Stimulated activated CD8-positive, alpha-beta memory T cell treated with anti-CD3 and anti-CD28 coated beads, Interleukin-12 subunit alpha, Interleukin-12 subunit beta, amount 100 ng/mL, for 1 hour (primary cell): ENCODE measurements at places on chromosomes 6 and 20.

- no peak for DNase-seq
These were observed 590.9 kb upstream of the CITED2 start for GRCh38 chr6:139965393-139965792.

- no peak for DNase-seq
These were observed at the start of gene TPMT for GRCh38 chr6:18154507-18155149. TSS of gene TPMT (minus strand) at chr6:18155077. CDS start at chr6:18149127, 5,950 bp downstream.

- peak; percentile 11 for DNase-seq
These were observed 6.3 kb downstream of the MAPK14 start for GRCh38 chr6:36033935-36034334.

DNA sequence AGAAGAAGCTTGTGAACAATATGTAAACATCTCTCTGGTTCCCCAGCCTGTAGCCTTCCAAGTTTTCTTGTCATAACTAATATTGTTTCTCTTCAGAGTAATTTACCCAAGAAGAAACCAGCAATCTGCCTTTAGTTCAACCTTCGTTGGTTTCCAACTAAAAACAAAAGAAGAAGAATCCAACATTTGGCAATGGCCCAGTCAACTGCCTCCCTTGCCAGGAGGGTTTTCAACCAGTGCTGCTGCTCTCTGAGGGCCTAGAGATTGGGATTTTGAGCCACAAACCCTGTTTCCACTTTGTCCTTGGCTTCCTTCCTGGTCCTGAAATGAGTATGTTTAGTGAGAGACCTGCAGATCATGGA, 395.8 kb upstream of the CNR1 start:
- no peak for DNase-seq

- DNase-seq = no peak
These were observed 27.0 kb upstream of the CCN5 start for GRCh38 chr20:44688053-44688625.

DNA sequence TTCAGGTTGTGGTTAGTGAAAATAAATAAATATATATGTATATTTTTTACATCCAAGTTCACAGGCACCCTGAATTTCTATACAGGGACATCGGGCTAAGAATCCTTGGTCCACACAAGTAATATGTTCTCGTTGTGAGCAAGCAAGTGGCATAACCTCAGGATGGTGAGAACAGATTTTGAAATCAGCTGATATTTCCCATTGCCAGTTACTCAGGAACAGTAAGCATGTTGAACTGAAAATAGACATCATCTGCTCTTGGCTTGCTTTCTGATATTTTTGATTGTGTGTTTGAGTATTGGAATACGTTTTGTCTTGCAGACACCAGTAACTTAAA, 87.7 kb downstream of the TRMT6 start:
- DNase-seq = no peak

DNA sequence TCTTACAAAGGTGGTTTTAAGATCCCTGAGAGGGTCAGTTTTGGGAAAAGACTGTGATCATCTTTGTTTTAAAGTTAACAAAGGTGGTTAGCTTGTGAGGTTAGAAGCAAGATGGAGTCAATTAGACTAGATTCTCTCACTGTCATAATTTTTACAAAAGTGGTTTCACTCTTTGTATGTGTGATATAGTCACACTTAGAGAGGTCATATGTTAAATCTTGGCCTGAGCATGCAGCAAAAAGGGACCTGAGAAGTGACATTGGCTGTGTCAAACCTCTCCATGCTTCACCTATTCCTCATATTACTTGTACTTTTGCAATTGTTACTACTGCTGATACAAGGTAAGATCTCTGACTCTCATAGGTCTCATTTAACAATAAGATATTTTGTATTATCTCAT, 368.0 kb downstream of the TBC1D32 start:
- no peak for DNase-seq

DNA sequence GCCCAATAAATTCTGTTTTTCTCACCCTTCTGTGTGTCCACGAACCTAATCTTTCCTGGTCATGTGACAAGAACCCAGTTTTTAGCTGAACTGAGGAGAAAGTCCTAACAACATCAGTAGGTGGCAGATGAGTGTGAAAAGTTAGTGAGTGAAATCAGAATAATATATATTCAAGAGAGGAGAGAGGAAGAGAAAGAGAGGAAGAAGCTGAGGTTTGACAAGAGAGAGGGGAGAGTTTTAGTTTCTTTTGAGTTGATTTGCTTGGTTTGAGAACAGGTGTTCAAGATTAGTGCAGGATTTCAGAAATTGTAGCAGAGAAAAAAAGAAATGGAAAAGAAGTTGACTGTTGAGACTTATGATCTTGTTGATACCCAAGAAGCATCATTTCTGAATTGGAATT, 930.5 kb upstream of the FLRT3 start:
- no peak for DNase-seq

DNA sequence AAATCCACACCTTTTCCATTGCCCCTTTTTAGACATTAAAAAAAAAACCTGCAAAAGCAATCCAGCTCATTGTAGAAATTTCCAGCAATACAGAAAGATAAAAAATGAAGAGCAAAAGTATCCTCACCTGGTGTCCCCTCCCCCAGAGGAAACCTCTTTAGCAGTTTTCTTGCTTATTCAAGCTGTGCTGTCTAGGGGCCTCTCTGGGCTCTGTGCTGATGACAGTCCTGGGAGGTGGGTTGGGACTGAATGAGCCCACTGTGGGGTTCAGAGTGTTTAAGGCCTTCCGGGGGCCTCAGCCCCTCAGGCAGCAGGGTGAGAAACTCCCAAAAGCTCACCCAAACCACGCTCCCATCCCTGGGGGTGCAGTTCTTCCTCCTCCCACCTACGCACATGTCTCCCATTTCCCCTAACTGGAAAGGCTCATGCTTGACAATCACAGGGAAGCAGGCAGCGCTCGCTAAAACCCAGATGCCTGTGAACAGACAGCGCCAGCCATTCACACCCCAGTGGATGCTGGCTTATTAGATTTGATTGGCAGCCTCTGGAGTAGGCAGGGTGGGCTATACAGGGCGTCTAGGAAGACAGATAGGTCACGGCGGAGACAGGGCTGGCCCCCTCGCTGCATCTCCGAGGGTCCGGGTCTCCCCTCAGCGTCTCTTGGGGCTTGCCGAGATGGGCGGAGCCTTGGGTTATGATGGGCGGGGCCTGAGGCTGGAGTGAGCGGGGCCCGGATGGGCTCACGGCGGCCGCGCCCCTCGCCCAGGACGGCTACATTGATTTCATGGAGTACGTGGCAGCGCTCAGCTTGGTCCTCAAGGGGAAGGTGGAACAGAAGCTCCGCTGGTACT, 4.6 kb downstream of the GUCA1A start:
- no peak for DNase-seq

- no peak for DNase-seq
These were observed 32.5 kb downstream of the SUN5 start for GRCh38 chr20:32971703-32972161.

DNA sequence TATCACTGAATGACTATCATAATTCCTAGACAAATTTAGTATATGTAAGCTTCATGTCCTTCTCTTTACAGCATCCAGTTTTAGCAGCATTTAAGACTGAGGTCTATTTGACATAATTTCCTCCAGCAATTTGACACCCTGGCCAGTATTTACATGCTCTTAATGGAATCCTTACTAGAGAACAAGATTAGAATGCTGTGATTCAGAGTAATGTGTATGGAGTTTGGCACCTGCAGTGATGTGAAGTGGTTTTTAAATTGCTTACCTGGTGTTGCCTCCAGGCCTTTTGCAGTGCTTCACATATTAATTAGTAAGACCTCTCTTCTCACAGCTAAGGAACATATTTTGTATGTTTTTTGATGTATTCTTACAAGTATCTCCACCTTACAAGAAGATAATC, 9.8 kb downstream of the NKX2-4 start:
- no peak for DNase-seq

DNA sequence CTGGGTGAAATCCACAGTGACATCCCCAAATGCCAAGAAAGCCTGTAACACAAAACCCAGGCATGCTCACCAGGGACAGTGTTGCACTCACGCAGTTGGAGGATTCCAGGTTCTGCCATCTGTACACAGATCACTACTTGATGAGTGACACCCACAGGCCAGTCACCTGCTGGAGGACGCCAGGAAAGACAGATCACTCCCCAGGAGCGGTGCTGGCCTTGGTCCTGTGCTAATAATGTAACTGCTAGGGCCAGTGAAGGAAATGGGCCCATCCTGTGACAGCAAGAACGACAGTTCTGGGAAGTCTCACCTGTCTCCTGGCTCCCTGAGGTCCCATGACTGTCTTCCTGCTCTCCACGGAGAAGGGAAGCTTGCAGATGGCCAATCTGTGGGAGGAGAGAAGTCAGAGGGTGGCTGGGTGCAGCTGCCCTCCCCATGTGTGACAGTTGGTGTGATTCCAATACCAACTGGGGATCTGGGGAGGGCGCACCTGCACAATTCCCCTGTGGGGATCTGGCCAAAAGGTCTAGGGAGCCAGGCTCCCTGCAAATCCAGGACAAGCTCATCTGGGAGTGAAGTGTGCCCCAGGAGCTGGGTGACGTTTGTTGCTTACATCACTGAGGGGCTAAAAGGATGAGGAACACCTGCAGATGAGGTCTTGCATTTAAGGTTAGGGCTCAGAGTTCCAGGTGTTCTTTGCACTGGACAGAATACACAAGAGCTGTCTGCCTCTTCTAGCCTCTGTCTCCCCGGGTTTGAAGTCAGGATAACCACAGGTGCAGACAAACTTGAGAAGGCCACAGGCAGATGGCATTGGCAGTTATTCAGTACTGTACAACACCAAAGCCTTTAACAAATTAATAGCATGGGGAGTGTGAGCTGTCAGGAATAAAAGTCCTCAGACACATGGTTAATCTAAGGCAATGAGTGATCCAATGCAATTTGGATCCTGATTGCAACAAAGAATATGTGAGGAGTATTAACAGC, 10.3 kb downstream of the ZNF337 start:
- no peak for DNase-seq

DNA sequence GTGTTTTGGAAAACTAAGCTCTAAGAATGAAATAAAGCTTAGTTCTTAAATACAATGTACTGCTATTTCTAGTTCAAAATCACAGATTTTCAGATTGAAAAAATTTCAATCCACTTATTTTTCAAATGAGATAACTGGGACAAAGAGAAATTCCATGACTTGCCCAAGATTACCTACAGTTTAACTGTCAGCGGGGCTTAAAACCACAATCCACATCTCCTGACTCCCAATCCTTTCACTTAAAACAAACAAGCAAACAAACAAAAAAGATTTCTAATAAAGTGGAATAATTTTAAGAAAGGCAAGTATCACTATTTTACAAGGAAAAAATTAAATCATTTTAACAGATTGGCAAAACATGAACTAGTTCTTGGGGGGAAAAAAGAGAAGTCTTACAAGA, 4.2 kb downstream of the PHIP start:
- DNase-seq = no peak

DNA sequence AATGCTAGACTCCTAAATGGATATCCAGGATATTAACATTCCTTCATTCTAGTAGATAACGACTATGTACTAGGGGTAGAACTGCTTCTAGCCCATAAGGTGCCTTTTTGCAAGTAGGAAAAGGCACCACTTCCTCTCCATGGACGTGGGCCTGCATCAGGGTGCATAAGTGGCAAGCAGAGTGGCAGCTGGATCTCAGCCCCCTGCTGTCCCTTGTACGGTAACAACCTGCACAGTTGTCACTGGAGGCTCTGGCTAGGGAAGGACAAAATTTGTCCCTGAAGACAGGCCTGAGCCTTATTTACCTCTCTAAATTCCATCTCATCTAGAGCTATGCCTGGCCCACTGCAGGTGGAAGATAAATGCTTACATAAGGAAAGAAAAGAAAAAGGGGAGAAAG, 42.5 kb upstream of the SAYSD1 start:
- no peak for DNase-seq

DNA sequence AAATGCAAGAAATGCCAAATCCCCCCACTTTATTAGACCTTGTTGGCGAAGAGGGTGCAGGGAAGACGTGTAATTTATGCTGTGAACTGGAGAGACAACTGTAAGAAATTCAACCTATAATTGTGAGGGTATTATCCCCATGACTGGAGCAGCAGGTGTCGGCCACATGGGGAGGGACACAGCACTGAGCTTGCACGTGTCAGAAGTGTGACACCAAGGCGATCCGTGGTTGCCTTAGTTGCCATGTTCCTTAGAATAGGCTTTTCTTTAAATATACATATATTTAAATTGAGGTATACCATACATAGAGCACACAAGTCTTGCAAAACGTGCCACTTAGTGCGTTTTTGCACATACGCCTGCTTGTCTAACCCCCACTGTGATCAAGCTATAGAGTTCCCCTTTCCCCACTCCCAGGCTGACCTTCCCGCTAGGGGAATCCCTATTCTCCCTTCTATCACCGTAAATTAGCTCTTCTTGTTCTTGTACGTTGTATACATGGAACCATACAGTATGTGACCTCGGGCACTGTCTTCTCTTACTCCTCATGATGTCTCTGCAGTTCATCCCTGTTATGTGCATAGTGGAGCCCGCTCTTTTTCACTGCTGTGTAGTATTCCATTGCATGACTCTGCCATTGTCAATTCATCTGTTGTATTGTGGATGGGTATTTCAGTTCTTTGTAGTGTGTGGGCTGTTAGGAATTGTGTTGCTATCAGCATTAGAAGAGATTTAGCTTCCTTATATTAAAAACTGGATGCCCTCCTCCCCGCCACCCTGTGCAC, 81.6 kb upstream of the PMEPA1 start:
- no peak for DNase-seq

GRCh38 chr6:45990162-45990561, 25.5 kb downstream of the CLIC5 start:
- no peak for DNase-seq

DNA sequence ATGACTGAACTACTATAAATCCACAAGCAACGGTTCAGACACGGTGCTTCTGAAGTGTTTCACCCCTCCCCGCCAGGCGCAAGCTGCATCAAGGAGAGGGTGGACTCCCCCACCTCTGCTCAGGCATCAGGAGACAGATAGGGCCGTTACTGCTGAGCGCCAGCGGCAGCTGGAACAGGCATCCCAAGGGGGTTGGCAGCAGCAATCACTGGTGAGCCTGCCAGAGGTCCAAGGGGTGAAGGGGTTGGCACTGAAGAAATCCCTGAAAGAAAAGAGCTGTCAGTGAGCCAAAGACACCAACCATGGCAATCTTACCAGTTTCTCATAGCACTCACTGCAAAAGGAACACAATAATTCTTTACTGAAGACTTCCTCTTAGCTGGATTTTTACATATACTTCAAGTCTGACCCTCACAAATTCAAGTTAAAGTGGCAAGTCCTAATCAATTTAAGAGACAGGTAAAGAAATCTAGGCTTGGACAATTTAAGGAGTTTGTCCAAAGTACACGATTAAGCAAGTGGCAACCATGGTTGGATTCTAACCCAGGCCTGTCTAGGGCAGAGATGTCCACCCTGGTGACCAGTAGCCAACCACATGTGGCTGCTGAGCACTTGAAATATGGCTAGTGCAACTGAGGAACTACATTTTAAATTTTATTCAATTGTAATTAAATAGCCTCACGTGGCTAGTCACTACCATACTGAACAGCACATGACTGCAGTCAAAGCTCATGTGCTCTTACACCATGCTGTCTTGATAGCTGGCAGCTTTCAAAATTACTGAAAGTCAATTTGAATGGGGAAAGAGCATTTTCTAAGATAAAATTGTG, 21.7 kb upstream of the TBC1D20 start:
- DNase-seq = no peak

GRCh38 chr6:127458222-127458621, 967 bp downstream of the KIAA0408 start:
- no peak for DNase-seq
